Stimulated activated CD4-positive, alpha-beta T cell treated with anti-CD3 and anti-CD28 coated beads, TNF-alpha, amount 100 ng/mL, for 1 hour (primary cell): ENCODE measurements at places on chromosomes 16 and 17.

- no peak for DNase-seq
These were observed 36.7 kb downstream of the ZNRF1 start for GRCh38 chr16:75035410-75035968.

DNA sequence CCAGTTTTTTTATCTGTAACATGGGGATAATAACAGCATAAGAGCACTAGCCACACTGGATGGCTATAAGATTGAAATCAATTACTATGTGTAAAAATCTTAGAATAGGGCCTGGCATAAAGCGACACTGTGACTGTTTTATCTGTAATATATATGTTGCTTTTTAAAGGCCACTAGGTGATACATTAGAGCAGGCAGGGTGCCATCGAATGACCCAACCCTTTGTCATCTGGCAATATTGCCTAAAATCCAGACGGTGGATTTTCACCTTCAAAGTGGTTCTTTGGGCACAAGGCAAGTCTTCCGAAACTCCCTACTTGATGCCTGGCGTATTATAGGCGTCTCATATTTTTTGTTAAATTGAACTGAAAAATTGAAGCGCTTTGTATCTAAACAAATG lies 69.1 kb downstream of the PRKCA start:
- no peak for DNase-seq

- DNase-seq = peak; percentile 60
These were observed 300.6 kb downstream of the SEC14L1 start for GRCh38 chr17:77441130-77441920.

DNA sequence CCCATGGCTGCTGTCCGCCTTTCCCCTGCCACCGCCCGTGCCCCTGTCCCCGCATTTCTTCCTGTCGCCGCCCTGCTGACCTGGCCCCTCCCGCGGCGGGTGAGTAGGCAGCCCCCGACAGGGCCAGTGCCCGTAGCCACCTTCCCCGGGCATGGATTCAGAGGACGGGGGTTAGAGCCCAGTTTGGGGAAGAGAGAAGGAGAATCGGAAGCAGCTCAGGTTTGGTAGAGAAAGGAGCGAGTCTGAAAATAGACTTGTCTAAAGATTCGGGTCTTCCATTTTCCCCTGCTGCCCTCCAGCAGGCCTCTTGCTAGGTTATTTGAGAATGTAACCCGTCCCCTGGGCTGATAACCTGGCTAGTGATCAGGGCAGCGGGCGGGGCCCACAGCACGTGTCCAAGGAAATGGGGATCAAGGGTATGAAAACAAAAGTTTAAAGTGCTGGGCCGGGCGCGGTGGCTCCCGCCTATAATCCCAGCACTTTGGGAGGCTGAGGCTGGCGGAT lies 7.9 kb upstream of the CLDN9 start:
- DNase-seq = no peak

GRCh38 chr17:43025766-43026537 lies 921 bp downstream of the RND2 start:
- no peak for DNase-seq

DNA sequence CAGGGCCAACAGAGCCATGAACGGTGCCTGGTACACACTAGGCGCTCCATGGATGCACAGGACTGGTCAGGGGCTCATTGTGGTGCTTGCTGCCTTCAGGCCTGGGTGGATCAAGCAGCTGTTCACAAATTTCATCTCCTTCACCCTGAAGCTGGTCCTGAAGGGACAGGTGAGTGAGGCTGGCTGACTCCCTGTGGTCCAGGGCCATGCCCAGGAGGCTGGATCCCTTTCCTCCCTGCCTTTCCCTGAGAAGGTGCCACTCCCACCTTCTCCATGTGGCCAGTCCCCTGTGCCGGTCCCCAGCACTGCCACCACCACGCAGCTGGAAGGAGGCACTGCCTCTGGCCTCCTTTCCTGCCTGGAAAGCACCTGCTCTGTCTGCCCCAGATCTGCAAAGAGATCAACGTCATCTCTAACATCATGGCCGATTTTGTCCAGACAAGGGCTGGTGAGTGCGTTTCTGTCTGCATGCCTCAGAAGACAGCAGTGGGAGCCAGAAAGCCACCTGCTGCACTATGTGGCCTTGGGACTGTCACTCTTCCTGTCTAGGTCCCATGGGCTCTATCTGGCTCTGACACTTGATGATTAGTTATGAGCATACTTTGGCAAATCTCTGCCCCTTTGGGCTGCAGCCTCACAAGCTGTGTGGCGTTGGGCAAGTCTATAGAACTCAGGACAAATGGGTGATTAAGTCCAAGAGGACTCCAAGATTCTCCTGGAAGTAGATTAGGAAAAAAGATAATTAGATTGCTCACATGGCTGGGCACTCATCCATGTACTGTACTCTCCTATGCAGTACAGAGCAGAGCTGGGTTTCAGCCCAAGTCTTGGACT lies 9.4 kb downstream of the CETP start:
- no peak for DNase-seq

- DNase-seq = no peak
These were observed 1.4 kb downstream of the RAB26 start for GRCh38 chr16:2149630-2150417.

DNA sequence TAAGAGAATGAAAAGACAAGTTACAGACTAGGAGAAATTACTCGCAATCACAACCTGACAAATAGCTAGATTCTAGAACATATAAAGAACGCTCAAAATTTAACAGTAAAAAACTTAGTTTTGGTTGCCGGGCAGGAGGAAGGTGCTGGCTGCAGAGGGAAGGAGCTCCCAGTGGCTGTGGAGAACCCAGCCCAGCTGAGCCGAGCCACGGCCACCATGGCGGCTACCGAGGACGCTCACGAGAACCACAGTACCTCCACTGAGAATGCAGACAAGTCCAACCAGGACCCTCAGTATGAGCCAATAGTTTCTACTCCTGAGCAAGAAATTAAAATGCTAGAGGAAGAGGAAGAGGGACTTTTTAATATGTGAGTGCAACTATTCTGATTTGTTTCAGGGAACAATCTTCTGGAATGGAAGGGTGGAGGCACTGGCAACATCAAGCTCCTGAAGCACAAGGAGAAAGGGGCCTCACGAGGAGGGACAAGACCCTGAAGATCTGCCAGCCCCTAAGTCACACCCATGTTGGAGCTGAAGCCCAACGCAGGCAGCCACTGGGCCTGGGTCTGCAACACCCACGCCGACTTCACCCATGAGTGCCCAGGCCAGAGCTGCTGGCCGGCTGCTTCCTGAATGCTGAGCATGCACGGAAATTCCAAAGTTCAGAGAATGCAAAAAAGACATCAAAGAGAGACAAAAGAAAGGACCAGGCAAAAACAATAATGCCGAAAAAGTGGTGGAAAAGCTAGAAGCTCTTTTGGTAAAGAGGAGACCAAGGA lies 55.0 kb downstream of the DNAH17 start:
- no peak for DNase-seq

- DNase-seq = no peak
These were observed 36.4 kb downstream of the GPT2 start for GRCh38 chr16:46920402-46921068.

DNA sequence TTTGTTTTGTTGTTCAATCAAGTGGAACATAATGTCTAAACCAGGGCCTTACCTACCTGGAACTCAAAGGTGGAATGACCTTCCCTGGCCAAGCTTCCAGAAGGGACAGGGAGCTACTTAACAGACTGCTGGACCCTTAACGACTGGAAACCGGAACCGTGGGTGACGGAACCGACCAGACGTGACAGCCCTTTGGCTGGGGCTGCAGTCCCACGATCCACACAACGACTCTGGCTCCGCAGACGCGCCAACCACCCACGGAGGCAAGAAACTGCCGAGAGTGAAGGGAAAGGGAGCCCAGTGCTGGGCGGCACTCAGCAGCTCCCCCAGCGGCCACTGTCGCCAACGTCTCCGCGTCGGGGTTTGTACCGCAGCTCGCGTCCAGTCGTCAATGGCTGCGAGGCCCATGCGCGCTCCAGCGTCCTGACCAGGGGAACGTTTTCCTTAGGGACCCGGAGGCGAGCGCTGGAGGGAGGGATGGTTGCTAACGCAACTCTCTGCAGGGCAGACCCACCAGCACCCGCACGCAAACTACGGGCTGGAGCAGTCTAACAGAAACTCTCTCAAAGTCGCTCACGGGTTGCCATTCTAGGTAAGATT lies 5.5 kb upstream of the KIF22 start:
- peak; percentile 59 for DNase-seq

DNA sequence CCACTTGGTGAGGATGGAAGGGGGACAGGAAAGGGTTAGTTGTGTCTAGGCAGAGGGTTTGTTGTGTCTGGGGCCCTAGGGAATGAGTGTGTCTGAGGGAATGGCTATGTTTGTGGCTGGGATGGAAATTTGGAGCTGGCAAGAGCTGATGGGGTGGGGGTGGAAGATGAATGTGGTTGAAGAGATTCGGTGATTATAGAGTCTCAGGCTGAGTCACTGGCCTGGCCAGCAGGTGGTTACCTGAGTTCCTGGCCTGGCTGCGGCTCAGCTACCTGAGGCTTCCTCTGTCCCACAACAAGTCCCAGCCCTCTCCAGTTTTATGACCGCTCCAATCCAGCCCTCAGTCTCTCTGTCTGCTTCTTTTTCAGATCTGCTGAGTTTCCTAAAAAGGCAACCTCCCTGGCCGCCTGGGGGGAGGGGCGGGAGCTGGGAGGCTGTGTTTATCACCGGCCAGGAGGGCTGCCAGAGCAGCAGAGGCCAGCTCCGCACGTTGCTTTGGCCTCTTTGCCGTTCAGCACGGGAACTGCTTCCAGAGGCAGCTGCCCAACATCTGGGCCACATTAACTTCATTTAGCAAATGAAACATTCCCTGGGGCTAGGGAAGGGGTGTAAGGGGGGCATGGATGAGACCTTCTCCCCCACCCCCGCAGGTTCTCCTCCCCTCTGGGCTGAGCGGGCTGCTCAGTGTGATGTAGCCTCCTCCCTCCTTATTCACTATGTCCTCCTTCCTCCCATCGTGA lies 21.8 kb downstream of the ITGB3 start:
- DNase-seq = no peak

DNA sequence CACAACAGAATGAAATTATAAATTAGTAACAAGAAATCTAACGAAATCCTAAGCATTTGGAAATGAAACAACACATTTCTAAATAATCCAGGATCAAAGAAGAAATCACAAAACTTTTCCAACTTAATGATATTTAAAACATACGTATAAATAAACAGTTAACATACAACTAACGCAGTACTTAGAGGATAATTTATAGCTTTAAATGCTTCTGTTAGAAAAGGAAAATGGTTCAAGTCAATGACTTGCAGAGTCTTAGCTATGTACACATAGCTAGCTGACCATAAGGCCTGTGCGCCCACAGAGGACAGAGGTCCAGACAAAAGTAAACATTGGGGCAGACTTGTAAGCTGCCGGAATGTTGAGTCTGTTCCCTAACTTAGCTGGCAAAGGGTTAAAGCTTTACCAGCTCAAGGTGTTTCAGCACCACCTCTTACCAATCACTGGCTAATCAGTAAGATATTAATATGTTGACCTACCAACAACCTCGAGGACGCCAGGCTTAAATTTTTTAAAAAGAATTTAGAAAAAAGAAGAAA lies 84.6 kb downstream of the PARN start:
- no peak for DNase-seq

- DNase-seq = no peak
These were observed at the start of gene IRX5 for GRCh38 chr16:54930005-54930868. Gene IRX5 (plus strand): TSS chr16:54930865. CDS start chr16:54931199, 334 bp downstream.

DNA sequence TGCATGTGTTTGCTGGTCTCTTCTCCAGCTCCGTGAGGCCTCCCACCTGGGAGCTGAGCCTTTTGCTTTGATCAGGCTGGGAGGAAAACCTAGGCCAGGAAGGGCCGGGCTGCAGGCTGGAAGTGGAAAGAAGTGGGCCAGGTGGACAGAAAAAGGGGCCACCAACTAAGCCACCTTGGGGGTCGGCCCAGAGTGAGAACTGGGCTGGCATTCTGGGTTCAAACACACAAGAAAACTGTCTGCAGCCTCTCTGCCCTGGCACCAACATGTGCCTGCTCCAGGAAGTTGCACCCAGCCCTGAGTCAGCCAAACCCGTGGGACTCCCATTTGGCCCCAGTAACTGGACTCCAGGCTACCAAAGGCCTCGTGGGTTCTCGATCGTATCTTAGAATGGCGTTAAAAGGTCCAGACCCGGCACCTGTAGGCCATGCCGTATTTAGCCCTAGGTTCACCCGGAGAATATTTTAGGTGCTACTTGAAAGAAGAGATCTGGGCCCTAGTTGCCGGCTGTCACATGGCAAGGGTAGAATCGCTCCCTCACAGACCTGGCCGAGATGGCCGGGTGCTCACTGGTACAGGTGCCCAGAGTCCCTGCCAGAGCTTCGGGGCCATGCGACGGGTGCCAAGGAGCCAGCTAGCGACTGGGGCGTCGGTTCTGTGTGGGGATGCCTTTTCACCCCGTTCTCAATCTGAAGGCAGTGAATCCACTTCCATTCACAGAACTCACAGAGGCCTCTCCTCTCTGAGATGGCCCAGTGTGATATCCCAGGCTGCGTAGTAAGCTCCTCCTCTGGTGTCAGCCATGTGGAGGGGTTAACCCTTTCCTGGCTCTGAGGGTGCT lies 236.6 kb downstream of the MRTFB start:
- DNase-seq = no peak

DNA sequence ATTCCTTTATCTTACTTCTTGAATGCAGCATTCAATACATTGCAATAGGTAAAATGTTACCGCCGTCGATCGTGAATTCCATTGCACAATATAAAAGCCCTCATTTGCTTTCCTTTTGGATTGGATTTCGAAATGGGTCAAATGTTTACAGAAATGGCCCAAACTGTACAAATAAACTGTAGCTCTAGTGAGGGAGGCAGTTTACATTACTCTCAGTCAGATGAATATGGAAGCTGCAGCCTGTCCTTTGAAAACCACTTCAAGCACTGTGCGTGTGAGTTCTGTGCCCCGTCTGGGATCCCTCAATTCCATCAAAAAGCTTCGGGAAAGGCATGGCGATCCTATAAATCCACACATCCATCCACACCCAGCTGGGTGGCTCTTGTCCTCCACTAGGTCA lies 258.6 kb upstream of the FOXF1 start:
- no peak for DNase-seq

GRCh38 chr16:66292241-66292935 lies 74.1 kb upstream of the CDH5 start:
- no peak for DNase-seq

DNA sequence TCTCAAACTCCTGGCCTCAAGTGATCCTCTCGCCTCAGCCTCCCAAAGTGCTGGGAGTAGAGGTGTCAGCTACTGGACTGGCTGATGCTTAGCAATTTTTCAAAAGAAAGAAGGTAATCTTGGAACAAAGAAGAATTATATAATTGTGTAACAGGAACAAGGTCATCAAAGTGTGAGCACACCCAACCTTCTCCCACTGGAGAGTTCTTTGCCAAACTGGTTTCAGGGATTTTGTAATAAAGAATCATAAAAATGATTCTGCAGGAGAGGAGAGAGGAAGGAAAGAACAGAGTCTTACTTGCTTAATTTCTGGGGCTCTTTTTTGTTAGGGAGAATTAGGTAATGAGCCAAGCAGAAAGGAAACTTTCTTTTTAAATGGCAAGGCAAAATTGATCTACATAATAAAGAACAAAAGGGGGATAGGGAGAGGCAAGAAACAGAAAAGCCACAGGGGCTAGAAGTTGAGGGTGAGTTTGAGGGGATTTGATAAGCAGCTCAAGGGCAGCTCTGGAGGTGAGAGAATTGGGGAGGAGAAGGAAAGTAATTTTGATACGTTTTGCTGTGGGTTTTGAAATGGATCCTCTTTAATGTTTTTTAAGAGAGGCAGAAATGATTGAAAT lies 21.3 kb downstream of the CHD9NB start:
- DNase-seq = no peak
